ENCODE measurements at places on chromosomes 1 and 21.

DNA sequence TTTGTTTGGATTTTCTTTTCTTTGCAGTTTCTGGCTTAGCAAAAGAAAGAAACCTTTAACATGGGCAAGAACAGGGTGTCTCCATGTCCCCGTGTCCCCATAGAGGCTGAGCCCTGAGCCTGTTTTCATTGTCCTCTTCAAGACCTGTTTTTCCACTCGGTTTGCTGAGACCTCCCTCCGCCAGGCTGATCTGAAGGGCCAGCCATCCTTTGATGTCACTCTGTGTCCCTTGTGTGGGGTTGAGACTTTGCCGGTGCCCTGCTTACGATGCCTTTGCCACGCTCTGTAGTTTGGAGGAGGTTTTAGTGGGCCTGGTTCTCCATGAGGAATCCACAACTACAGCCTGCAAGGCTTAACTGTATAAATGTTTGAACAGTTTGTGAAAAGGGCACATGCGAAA lies 23.8 kb downstream of the IFNGR2 start:
- no peak for DNase-seq

GRCh38 chr1:17679856-17680255 lies 75.3 kb upstream of the ACTL8 start:
- DNase-seq: no peak

- DNase-seq: no peak
Measured at GRCh38 chr1:27713869-27714513, 11.8 kb upstream of the FAM76A start.

DNA sequence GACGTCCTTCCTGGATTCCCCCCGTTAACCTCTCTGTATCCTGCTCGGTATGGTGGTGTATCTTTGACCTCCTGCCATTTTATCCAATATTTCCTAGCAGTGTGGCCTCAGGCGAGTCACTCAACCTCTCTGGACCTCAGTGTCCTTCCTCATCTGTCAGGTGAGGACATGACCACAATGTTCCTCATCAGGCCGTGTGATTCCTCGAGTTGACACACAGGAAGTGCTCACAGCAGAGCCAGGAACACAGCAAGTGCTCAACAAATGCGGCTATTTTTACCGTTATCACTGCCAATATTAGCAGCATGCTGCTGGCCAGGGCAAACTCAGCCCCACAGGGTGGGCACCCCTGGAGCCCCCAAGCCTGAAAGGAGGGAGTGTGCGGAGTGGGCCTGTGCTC lies 450.2 kb downstream of the KIF26B start:
- peak; percentile 31 for DNase-seq

GRCh38 chr1:97913506-97914139 lies 7.2 kb downstream of the DPYD start:
- no peak for DNase-seq

DNA sequence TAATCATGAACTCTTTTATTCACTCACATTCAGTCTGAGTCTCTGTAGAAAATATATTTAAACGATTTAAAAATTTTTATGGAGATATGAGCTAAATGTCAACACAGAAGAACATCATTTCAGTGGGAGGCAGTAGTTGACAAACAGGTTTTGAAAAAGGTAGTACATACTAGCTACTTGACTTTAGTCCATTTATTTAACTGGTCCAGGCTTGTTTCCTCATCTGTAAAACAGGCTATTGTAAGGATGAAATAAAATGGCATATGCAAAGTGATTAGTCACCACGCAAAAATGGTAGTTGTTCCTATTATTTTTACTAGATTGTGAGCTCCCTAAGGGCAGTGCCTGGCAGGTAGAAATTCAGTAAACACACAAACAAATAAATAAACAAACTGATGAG lies 75.2 kb downstream of the NTPCR start:
- peak; percentile 15 for DNase-seq

GRCh38 chr1:46617108-46617800 lies 643 bp upstream of the MOB3C start:
- no peak for DNase-seq

GRCh38 chr1:219549215-219549614 lies 63.7 kb downstream of the ZC3H11B start:
- peak; percentile 70 for DNase-seq

DNA sequence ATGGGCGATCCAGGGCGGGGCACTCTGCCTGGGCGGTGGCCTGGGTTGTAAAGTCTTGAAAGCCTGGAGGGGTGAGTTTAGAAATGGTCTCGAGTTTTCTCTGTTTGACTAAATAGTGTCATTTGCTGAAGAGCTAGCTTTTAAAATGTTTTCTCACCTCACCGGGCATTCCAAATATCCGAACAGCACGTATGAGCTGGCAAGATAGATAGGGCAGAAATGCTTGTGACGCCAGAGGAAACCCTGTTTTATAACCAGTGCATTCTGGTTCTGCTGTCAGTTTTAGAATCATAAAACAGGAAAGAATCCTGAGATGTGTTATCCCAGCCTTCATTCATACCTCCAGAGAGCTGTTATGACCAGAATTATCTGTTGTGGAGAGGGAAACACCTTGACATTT lies 725 bp downstream of the RTCA start:
- DNase-seq: peak; percentile 7

- peak; percentile 69 for DNase-seq
Measured at GRCh38 chr1:209485167-209485566, 98.3 kb upstream of the CAMK1G start.

GRCh38 chr1:31937300-31938183 lies 626 bp downstream of the PTP4A2 start:
- peak; percentile 60 for DNase-seq

- DNase-seq: no peak
Measured at GRCh38 chr21:35234725-35235124, 185.6 kb upstream of the RUNX1 start.

- DNase-seq: no peak
Measured at GRCh38 chr1:223755992-223756775, 43.8 kb downstream of the CAPN2 start.

DNA sequence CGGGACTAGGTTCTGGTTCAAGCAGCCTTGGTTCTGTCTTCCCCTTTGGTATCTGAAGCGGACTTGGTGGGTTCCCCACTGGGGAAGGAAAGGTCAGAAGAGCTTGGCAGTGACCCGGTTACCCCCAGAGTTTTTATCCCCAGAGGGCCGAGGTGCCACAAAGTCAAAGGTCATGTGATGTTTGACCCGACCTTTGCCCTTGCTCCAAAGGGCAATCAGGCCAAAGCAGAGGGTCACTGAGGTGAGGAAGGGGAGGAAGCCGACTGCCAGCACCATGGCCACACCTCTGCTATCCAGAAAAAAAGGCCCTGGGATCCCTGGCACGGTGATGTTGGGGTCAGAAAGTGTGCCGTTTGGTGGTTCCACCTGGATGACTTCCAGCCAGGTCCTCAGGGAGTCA lies 4.4 kb downstream of the LINGO4 start:
- no peak for DNase-seq

- DNase-seq: no peak
Measured at GRCh38 chr1:8216005-8216404, 101.9 kb upstream of the SLC45A1 start.

DNA sequence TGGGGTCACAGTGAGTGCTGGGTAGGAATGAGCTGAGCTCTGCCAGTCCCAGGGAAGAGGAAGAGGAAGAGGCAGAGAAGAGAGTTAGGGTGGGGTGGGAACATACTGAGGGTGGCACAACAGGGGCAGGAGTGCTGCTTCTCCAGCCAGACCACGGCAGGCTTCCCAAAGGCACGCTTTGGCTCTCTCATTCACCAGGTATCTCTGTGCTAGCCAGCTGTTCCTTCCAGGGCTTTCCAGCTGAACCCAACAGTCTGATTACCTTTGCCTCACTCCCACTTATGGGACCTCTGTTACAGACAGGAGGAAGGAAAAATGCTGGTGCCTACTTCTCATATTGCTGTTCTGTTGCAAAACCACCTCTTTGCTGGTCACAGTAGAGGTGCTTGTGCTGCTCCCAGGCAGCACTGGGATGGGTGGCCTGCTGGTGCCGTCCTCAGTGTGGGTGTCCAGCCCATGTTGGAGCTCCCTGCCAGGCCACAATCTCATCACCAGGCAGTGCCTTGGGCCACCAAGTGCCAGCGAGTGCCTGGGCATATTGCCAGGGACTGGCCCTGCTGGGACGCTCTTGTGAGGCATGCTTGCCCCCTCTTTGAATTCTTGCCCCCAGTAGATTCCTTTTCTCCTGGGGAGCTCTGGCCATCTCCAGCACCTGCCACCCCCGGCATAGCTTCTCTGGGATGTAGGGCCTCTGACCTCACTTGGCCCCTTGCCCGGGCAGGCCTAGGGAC lies 2.1 kb downstream of the ADORA1 start:
- no peak for DNase-seq

- peak; percentile 18 for DNase-seq
Measured at GRCh38 chr1:60262701-60263100, 189.1 kb upstream of the C1orf87 start.

DNA sequence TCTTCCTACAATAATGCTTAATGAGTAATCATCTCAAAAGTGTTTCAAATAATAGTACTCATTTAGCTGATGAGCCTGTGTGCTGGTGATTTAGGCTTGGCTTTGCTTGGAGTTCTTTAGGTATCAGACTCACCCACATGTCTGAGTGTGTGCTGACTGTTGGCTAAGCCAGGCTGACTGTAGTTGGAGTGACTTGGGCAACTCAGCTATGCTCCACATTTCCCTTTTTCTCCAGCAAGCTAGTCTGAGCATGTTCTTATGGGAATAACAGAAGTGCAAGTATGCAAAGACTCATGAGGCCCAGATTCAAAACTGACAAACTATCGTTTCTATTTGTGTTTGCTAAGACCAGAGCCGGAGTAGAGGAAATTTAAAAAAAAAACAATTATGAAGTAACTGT lies 99.0 kb upstream of the ADGRL4 start:
- DNase-seq: peak; percentile 47

DNA sequence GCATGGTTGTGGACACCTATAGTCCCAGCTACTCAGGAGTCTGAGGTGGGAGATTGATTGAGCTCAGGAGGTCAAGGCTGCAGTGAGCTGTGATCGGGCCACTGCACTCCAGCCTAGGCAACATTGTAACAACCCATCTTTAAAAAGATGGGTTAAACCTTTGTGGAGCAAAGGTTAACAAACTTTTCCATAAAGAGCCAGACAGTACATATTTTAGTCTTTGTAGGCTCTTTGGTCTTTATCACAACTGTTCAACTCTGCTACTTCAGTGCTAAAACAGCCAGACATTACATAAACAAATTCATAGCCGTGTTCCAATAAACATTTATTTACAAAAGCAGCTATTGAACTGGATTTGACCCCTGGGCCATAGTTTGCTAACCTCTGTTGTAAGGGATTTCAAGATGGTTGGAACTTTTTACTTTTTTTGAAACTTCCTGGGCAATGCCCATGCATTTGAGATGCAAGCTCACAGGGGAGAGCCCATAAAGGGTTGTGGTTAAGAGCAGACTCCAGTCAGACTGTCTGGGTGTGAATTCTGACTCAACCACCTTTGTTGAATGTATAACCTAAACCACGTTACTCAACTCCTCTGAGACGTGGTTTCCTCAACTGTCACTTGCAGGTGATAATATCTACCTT lies 10.8 kb downstream of the INAVA start:
- peak; percentile 51 for DNase-seq

- DNase-seq: peak; percentile 25
Measured at GRCh38 chr1:83928396-83928795, 70.5 kb downstream of the TTLL7 start.

GRCh38 chr1:159923203-159924024 lies 1.9 kb downstream of the TAGLN2 start:
- DNase-seq: peak; percentile 93

DNA sequence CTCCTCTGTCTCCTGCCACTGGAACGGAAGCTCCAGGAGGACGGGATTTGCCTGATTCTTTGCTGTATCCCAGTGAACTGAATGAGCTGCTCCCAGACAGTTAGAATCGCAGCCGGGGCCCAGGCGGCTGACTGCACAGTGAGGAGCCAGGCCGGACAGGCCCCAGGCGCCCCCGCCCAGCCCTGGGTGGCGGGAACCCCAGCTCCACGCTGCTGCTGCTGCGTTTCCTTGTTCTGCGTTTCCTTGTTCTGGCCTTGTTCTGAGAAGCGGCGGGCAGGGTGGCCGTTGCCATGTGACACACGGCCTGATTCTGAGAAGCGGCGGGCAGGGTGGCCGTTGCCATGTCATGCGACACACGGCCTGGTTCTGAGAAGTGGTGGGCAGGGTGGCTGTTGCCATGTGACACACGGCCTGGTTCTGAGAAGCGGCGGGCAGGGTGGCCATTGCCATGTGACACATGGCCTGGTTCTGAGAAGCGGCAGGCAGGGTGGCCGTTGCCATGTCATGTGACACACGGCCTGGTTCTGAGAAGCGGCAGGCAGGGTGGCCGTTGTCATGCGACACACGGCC lies 56.2 kb downstream of the SLC37A1 start:
- DNase-seq: no peak

DNA sequence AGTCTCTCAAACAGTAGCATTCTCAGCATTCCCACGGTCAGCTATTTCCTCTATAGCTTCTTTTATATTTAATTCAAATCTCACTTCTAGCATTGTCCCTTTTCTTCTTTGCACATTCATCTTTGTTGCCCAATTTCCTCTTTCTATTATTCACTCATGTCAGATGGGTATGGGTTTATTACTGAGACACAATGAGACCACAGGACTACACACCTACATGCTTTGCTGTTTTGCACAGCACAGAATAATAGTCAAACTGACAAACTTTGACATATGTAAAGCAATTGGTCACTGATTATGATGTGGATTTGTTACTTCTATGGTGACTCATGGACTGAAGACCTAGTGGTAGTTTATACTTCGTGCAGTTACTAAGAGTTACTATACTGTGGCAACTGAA lies 5.8 kb upstream of the CD1C start:
- DNase-seq: no peak

- no peak for DNase-seq
Measured at GRCh38 chr1:17052641-17053040, 1.2 kb downstream of the SDHB start.

DNA sequence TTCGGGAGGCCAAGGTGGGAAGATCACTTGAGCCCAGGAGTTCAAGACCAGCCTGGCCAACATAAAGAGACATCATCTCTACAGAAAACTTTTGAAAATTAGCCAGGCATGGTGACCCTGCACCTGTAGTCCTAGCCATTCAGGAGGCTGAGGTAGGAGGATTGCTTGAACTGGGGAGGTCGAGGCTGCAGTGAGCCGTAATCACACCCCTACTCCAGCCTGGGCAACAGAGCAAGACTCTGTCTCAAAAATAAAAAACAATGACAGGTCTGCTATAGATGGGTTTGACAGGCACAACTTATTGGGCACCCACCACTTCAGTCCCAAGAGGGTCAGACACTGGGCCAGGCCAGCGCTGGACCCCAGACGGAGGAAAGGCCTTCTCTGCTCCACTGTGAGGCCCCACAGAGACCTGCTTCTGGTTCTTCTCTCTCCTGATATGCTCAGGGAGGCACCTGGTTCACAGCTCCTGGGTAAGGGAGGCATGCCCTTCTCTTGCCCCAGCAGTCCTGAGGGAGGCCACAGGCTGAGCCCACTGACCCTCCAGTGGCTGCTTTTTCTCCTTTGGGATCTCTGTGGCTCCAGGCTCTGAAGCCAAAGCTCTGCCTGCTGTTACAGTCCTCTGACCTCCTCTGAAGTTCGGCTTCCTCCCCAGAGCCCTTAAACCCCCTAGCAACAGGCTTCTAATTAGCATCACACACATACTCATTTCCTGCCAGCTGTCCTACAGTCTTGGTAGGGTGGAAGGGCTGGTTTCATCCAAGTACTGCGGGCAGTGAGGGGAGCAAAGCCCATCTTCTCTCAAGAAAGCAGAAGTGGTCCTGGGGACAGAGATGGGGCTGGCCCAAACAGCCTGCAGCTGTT lies 14.4 kb downstream of the S100A16 start:
- peak; percentile 77 for DNase-seq

GRCh38 chr1:22344329-22344630 lies 107.4 kb upstream of the ZBTB40 start:
- DNase-seq: no peak
